Activated CD4-positive, alpha-beta T cell treated with anti-CD3 and anti-CD28 coated beads for 36 hours (primary cell): ENCODE measurements at places on chromosomes 11 and 22.
A peak's percentile ranks its signal among the peaks of the same experiment; 100 is the strongest.

DNA sequence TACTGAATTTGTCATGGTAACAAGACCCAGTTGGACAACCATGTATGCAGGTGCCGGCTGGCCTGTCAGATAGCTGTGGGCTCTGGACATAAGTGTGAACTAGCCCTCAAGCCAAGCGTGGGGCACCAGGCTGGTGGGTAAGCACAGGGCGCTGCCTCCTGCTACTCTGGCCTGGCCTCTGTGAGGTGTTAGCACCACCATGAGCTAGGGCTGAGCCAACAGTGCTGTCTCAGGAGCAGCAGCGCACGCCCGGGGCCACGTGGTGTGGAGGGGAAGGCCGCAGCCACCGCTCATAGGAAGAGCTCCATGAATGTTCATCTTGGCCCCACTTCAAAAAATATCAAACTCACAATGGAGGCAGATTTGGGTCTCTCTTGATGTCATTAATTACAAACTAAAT is 35.3 kb upstream of the GNB1L start:
- peak; percentile 80 for DNase-seq

- DNase-seq = no peak
Observed at GRCh38 chr11:6191742-6192141, 7.3 kb upstream of the OR52W1 start.

DNA sequence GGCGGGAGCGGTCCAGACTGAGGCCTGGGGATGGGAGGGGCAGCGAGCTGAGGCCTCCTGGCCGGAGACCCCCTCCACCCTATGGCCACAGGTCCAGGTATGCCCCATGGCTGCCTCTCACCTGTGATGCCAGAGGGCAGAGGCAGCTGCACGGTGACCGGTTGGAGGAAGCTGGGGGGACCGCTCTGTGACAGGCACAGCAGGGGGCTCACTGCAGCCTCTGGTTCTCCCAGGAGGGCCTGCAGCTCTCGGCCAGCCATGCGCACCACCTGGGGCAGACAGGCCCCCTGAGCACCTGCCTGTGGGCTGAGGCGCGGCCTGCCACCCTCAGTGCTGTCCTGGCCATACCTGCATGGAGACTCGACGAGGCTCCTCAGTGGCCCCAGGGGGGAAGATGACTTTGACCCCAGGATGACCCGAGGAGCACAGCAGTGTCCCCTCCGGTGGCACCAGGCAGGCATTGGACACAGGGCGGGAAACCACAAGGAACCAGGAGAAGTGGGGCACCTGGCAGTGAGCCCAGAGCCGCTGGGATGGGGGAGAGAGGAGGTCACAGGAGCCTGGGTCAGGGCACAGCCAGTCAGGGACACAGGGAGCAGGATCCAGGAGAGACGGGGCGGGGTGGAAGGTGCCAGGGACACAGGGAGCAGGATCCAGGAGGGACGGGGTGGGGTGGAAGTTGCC is 3.2 kb upstream of the SLC25A22 start:
- no peak for DNase-seq

DNA sequence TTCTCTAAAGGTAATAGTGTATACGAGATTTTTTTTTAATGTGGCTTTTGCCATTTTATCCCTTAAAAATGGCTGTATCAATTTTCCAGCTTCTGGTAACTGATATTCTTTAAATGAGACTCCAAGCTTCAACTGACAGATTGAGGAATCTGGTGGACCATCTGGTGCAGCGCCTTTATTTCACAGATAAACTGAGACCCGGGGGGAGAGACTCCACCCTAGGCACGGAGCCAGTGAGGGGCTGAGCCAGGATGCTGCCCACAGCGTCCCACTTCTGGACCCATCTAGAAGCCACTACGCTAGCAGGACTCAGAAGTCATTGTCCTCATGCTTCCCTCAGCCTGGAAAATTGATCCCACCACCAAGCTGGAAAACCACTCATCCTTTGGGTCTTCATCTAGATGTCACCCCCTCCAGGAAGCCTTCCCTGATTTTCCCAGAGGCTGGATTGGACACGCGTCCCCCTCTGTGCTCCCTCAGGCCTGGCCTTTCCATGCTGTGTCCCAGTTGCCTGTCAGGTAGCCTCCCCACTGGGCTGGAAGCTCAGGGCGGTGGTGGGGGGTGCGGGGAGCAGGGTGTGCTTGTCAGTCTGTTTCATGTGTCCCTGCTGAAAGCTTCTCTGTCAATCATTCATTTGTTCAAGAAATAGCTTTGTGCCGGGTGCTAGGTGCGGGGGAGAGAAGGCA is 12.3 kb upstream of the CD5 start:
- DNase-seq = peak; percentile 13
